ENCODE measurements at places on chromosomes 4 and X.
A peak's percentile ranks its signal among the peaks of the same experiment; 100 is the strongest.

DNA sequence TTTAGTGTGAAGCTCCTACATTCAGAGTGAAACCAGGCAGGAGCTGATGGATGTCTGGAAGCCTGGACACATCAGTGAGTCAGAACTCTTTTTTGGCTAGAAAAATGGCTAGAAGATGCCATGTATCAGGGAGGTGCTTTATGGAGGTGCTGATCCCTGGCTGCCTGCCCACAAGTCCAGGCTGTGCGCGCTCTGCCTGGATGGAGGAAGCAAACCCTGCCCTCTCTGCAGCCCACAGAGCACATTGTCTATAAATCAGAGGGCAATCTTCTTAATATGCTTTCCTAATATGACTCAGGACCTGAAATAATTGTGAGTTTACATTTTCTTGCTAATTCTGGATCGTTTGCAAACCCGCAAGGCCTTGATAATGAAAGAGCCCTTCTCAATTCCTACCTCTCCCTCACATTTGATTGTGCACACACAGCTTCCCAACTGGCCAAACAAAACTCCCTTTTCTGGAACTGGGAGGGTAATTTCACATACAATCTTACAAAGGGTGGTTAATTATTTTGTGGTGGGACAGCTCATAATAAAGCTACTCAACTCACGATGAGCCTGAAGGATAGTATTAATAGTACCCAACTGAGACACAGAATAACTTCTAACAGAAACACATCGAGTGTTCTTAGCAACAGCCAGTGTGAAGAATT, 11.7 kb downstream of the MFAP3L start:
- no peak for DNase-seq

DNA sequence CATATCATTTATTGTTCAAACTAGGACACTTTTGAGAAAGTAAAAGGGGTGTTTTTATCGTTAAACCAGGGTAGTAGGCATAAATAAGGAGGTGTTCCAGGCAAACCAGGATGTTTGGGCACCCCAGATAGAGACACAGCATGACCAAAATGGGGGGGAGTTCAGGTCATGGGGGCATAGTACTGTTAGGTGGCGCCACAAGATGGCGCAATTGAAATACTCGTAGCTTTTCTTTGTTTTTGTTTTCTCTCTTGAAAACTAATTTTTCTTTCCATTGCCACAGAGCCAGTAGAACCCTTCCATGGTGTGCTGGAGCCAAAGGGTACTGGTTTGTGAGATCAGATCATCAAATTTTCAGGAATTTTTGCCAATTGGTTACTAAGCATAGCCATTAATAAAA, 283.4 kb downstream of the BCOR start:
- DNase-seq = no peak

- DNase-seq = no peak
Measured at GRCh38 chrX:72028701-72029470, 102.8 kb downstream of the RTL5 start.

- no peak for DNase-seq
Measured at GRCh38 chr4:130486186-130486585, 1390.2 kb downstream of the C4orf33 start.

DNA sequence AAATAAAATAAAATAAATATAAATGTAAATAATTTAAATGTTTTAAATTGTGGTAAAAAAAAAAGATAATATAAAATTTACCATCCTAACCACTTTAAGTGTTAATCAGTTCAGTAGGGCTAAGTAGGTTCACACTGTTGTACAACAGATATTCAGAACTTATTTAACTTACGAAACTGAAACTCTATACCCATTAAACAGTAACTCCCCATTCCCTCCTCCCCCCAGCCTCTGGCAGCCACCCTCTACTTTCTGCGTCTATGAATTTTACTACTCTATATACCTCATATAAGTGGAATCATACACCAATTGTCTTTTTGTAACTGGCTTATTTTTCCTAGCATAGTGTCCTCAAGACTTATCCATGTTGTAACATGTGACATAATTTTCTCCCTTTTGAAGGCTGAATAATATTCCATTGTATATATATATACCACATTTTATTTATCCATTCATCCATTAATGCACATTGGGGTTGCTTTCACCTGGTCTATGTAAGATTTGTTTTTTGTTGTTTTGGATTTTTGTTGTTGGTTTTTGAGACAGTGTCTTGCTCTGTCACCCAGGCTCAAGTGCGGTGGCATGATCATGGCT, 32.5 kb upstream of the ELF2 start:
- no peak for DNase-seq

DNA sequence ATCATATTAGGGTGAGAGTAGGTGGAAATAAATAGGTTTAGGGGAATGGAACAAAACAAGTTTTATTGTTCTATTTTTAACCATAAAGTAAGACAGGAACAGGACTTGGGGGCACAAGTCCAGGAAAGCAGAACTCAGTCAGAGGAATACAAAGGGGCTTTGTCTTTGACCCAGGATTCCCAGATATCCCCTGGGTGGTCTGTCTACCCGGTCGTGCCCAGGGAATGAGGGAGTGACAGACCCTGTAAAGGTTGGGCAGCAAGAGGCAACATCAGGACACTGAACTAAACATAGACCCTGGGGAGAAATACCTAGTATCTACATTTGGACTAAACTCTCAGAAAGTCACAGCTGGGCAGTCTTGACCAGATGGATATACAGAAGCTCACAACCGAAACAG, 50.6 kb downstream of the PTCHD1 start:
- DNase-seq = no peak

DNA sequence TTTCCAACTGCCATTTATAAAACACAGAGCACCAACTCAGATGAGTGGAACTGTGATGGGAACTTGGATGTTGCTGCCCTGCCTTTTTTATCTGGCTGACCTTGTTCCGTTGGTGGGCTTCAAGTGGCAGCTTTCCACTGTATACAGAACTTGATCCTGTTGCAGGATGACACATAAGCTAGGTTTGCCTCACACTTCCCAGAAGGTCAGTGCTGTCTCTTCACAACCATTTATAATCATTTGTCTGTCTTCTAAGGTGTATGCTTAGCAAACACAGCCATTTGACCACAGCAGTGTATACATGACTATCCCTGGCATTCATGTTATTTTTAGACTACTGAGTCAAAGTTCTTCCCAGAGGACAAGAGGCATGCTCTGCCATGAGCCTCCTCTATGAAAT, 20.3 kb downstream of the DGKK start:
- no peak for DNase-seq

DNA sequence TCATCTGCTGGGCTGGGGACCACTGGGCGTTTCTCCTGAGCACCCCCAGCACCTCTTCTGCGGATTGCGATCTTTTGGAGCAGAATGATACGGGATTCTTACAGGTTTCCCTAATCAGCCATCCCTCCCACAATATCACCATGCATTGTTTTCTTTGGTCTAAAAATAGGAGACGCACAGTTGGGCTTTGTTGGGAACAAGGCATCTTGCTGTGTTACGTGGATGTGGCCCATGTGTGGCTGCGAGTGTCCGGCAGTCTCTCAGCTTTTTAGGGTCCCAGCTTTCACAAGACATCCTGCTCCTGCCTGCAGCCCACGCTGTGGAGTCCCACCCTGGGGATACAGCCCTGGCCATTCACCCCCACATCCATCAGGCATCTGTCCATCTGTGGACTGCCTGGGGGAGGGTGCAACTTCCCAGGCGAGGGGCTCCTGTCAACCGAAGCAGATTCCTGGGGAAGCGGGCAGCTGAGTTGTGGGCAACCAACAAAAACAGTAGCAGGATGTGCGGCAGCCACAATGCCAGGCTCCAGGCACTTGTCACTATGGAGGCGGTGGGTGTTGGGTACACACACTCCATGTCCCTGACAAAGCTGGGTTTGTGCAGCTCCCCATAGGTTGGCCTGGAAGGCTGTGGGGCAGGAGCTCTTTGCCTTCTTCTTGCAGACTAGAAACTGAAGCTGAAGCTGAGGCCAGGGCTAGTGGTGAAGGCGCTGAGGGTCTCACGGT, 185.5 kb upstream of the PSAPL1 start:
- DNase-seq = peak; percentile 16
